ENCODE measurements at places on chromosomes 7 and 10. TPM values are rescaled to one million over a fixed set of nuclear protein-coding genes. Genes with fewer than 3 reads are reported as not detected.
A peak's percentile ranks its signal among the peaks of the same experiment; 100 is the strongest.

ZSWIM8 gene
- total RNA-seq: 39.8 TPM

CCL24 gene
- not detected for total RNA-seq

SGMS1 gene
- total RNA-seq: 34.2 TPM

NOS3 gene
- total RNA-seq: 67.0 TPM

MKI67 gene
- 16.4 TPM for total RNA-seq

ELN gene
- total RNA-seq: 0.20 TPM

PLAC9 gene
- total RNA-seq: 5.3 TPM

CFAP46 gene
- total RNA-seq: 3.0 TPM

- no peak for DNase-seq
Observed at GRCh38 chr10:1449572-1450205, 287.6 kb downstream of the ADARB2 start.

GRCh38 chr10:121211446-121211845, 360.3 kb downstream of the WDR11 start:
- no peak for DNase-seq

DNA sequence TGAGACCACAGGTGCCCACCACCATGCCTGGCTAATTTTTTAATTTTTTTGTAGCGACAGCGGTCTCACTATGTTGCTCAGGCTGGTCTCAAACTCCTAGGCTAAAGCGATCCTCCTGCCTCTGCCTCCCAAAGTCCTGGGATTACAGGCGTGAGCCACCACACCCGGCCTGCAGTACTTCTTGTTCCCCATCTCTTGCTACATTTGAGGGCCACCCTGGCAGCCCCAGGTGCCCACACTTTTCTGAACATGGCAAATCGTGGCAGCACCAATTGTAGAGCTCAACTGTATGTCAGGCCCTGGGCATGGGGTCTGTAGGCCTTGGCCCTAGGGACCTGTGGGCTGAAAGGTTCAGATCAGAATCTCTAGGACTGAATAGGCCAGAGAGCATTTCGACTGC, 25.1 kb upstream of the LIMK1 start:
- DNase-seq: no peak

- no peak for DNase-seq
Observed at GRCh38 chr10:6702030-6702429, 122.0 kb upstream of the PRKCQ start.

- DNase-seq: no peak
Observed at GRCh38 chr7:37145682-37146081, 303.0 kb downstream of the ELMO1 start.

- DNase-seq: no peak
Observed at GRCh38 chr10:44725404-44725803, 185.7 kb upstream of the TMEM72 start.

DNA sequence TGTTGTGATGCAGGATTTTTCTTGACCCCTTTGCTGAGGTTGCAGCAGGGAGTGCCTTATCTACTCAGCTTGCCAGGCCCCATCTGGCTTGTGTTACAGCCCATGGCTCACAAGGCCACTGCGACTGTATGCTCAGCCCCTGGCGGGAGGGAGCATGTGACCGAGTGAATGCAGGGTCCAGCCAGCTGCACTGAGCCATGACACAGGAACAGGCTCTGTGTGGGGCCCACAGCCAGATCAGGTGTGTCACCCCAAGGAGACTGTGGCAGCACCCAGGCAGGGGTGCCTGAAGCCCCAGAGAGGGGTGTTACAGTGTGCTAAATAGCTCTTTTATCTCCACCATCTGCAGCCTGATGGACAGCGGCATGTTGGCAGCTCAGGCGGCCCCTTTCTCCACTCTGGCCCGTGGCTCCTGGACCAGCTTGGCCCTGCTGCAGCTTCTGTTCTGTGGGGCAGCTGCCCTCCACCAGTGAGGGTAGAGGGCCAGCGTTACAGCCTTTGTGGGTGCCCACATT, 2.6 kb upstream of the PCBD1 start:
- DNase-seq: no peak

- no peak for DNase-seq
Observed at GRCh38 chr7:44222776-44223261, 22.0 kb downstream of the YKT6 start.

DNA sequence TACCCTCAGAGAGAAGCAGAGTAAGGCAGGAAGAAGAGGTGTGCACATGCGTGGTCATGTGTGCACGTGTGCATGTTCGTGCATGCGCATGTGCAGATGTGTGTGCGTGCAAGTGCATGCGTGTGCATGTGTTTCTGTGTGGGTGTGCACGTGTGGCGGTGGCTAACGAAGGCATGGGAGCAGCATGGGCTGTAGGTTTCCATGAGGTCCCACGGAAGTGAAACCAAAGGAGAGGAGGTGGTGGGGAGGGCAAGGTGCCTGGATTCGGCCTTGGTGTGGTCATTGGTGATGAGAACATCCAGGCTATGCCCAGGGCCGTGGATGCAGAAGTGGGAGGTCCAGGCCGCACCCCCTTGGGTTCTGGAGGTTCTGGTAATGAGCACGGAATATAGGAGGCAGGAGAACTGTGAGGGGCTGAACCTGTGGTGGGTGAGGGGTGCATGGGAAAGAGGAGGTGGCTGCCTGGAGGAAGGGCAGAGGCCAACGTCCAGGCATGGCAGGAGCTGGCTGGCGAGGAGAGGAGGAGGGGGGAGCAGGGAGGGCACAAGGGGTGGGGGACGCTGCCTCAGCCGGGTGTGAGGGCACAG, 2.4 kb upstream of the INPP5A start:
- no peak for DNase-seq

DNA sequence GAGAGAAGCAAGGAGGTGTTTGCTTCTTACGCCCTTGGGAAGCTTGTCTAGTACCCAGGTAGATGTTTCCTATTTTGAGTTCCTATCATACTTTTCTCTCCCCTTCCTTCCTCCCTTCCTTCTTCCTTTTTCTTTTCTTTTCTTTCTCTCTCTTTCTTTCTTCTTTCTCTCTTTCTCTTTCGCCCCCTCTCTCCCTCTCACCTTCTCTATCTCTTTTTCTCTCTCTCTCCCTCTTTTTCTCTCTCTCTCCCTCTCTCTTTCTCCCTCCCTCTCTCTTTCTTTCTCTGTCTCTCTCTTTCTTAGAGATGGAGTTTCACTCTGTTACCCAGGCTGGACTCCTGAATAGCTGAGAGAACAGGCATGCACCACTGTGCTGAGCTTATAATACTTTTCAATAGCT, 322.2 kb downstream of the TNS3 start:
- no peak for DNase-seq

DNA sequence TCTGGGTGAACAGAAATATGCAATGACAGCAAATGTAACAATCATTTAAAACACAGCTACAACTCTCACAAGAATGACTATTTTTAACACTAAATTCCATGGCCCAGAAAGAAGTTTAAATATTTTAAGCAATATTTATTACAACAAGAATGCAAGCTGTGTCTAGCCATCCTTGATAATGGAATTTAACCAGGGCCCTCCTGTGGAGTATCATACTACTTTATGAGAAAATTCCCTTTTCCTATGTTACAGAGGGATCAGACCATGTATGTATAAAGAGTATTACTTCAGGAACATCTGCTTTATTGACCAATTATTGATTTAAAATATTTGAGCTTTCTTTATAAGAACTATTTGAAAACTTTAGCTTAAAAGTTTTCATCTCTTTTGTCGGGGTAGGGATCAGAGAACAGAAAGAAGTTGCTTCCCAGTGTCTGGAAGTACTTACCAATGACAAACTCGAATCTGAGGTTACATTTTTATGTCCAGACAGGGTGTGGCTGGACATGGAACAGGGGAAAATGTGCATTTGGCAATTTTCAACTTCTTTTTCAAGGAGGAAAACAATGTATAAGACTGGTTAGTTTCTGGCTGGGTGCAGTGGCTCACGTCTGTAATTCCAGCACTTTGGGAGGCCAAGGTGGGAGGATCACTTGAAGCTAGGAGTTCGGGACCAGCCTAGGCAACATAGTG, 48.3 kb upstream of the NRBF2 start:
- DNase-seq: no peak

GRCh38 chr10:94430701-94431100, 28.4 kb downstream of the TBC1D12 start:
- DNase-seq: no peak

DNA sequence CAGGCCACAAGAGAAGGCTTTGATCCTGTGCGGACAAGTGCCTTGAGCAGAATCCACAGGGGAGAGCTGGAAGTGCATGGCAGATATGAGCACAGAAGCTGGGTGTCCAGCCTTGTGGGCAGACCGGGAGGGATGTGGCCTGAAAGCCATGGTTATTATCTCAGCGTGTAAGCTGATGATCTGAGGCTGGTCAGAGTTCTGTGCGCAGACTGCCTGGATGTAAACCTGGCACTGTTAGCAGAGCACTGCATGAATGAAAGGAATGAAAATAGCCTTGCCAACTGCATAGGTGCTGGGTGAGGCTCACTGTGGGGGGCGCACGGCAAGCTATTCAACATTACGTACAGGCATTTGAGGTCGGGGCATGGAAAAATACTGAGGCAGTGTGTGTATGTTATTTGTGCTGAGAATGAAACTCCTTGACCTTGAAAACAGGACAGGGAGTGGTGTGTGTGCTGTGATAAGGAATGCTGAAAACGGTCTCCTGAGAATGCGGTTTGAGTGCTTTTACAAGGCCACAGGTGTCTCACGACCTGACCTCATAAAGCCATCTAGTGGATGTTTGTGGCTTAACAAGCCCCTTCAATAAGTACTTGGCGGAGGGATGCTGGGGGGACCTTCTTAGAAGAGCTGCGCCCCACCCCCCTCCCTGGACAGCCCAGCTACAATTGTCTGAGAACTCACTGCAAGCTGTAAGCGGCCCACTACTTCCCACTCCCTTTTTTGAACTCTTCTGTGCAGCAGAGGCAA, 18.7 kb downstream of the AKR1C1 start:
- peak; percentile 30 for DNase-seq

DNA sequence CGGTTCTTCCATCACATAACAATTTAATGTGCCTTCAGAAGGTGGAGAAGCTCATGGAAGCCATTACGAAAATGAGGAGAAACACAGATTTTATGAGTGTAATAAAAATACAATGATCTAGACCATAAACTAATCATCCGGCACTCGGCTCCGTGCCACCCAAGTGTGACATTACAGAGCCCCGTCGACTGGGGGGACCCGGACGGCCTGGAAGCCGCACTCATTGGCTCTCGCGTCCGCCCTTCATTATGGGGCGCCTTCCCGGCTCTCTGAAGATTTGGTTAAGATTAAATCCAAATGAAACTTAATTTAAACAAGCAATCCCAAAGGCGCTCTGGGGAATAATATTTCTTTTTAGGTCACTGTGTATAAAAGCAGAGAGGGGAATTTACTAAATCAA, 242.6 kb downstream of the DNAJB6 start:
- no peak for DNase-seq

- no peak for DNase-seq
Observed at GRCh38 chr7:17843041-17843440, 97.3 kb downstream of the SNX13 start.

DNA sequence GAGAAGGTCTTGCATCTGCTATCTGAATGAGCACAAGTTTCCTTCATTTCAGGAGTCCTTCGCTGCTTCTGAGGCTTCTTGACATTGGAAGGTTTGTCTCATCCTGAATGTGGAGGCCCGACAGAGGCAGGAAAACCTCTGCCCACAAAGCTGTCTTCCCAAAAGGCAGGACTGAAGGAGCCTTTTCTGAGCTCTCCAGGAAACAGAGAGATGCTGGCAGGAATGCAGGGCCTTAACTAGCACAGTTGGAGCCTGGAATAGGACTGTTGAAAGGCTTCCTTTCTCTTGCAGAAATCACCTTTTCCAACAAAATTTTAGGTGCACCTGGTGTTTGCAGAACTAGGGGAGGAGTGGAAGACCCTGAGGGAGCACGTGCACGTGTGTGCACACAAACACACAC, 637.4 kb upstream of the MKI67 start:
- DNase-seq: no peak

DNA sequence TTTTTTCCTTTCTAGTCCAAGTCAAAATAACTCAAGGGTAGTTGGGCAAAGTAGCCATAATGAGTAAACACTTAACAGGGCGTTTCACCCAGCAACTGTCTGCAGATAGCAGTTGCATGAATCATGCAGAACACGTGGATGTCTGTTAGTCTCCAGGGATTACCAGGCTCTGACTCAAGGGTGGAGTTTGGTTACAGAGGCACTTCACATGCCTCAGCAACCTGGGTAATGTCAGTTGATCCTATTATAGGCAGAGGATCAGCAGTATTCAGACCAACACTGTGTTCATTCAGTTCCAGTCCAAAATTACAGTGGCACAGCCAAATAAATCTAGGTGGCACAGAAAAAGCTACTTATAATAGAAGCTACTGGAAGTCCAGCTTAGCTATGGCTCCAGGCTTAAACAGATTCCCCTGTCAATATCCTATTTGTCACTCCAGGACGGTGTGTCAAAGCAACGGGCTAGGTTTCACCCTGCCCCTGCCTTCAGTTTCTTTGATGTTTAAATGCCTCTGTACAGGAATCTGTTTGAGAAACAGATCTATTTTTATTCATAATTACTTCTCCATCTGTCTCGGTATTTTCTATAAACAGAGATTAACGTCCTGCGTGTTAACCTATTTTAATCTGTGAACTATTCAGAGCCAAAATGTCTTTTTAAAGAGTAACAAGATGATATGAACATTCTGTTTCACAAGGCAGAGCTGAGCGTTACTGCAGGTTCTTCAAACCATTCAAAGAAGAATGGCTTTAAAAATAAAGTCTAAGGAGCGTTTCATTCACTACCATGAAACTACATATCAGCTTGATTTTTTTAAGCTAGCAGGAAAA, 162.6 kb upstream of the AKR1E2 start:
- peak; percentile 96 for DNase-seq

- no peak for DNase-seq
Observed at GRCh38 chr7:12287901-12288300, 76.8 kb downstream of the TMEM106B start.

GRCh38 chr10:62587011-62587410, 212.8 kb downstream of the ZNF365 start:
- no peak for DNase-seq

GRCh38 chr10:1358860-1359625, 302.9 kb downstream of the WDR37 start:
- no peak for DNase-seq

DNA sequence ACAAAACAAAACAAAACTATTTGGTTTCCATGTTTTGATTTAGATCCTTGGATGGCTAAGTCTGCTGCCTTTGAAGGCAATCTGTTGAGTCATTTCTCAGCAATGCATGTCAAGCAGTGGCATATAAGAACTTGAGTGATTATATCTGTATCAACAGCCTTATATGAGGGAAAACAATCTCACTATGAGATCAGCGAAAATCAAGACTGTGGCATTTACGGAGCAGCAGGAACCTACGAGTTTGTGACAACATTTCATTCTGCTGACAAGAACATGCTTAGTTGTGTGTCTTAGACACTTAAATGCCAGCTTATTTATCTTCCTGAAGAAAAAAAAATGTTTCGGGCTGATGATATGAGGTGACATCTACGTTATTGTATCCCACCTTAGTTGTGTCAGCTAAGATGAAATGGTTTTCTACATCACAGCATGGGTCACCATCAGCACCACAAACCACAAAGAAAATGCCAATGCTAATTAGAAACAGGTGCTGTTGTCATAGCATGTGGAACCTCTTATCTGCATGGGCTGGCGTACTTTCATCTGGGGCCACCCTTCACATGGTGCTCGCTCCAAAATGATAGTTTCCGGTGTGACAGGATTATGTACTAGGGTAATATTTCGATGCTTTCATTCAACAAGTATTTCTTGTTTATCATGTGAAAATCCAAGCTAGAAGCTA, 1085.5 kb downstream of the SORCS1 start:
- no peak for DNase-seq

- DNase-seq: no peak
Observed at GRCh38 chr7:25294624-25295023, 66.3 kb upstream of the NPVF start.
